ENCODE measurements at places on chromosomes 2 and 18.

DNA sequence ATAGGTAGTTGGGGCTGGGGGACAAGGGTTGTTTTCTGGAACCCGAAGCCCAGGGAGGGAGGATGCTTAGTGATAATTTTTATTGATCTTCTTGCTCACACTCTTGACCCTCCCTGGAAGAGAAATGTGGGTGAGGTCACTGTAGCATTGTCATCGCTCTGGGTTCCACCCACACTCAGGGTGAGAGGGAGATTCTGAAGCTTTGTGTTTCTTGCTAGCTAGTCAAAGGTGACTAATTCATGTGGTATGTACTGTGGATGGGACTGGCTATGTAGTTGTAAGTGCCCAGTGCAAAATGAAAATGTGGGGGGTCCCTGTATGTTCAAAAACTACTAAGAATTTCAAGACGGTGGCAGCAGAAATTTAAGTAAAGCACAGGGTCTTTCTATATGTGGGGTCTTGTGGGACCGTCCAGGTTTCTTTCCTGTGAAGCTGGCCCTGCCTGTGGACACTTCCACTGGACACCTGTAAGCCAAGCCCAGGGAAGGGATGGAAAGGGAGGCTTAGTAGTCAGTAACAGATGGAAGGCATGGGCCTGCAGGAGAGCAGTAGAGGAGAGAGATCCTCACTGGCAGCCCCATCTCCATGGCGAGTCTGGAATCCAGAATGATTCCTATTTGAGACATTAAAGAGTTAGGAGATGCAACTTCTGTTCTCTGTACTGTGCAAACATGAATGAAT, 35.0 kb downstream of the TSN start:
- DNase-seq = no peak

DNA sequence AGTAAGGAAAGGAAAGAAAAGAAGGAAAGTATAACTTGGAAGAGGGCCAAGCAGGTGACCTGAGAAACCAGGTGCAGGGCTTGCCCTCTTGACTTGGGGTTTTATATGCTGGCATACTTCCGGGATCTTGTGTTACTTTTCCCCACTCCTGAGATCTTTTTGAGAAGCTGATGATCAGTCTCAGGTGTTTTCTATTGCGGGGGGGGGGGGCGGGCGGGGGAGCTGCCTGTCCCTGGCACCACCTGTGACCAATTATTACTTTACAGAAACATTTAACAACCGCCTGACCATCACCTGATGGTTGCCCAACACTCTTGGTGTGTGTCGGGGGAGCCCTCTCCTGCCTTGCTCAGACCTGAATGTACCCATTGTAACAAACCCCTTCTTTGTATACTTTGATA, 6.9 kb upstream of the CASP10 start:
- DNase-seq = no peak

DNA sequence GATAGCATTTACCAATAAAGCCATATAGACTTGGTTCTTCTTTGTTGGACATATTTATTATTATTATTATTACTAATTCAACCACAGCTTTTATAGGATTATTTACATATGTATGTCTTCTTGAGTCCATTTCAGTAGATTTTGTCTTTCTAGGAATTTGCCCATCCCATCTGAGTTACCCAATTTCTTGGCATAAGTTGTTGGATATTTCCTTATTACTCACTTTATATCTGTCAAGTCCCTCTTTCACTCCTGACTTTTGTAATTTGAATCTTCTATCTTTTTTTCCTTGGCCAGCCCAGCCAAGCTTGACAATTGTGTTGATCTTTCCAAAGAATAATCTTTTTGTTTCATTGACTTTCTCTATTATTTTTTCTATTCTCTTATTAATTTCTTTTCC, 543.7 kb downstream of the SUCLG1 start:
- DNase-seq = no peak

GRCh38 chr2:8620611-8621382, 61.1 kb upstream of the ID2 start:
- DNase-seq = no peak

DNA sequence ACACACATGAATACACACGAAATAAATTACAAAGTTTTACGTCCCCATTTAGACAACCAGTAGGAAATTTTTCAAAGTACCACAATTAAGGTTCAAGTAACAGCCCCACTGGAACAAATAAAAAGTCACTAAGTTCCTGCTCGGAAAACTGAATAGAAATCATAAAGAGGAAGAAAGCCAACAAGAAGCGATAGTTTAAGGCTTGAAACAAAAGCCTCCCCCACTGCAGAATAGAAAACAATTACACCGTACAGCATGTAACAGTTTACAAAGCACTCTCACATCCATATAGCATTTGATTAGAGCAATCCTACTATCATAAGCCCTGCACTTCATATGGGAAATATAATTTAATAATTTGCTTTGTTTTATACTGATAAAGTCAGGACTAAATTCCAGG, 15.5 kb downstream of the KLF7 start:
- DNase-seq = no peak

DNA sequence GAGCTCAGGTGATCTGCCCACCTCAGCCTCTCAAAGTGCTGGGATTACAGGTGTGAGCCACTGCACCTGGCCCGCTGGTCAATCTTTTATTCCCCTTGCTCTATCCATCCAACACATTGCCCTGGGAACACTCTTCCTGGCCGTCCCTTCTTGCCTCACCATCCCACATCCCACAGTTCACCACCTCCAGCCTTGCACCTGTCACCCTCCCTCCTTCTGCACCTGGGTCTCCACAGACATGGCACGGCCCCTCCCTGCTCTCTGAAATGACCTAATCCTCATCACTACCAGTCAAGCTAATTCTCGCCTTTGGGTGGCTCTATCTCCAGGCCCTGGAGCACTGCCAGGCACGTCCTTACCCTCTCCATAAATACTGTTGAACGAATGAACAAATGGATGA, 116.9 kb upstream of the TEX51 start:
- no peak for DNase-seq
